Natural killer cell (primary cell): ENCODE measurements at places on chromosomes 16 and 17. TPM values are rescaled to one million over a fixed set of nuclear protein-coding genes. Genes with fewer than 3 reads are reported as not detected.

DNA sequence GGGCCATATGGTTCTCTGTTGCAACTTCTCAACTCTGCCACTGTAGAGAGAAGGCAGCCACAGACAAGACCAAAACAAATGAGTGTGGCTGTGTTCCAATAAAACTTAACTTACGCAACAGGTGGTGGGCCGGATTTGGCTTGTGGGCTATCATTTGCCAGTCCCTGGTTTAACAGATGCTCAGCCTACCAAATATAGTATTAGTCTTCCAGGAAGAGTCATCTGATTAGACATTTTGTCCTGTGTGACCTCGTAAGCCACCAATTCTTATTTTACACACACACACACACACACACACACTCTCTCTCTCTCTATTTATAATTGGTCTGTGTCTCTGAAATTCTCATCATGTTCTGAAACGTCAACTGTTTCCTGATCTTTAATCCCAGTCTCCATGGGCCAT lies 245.9 kb downstream of the XYLT1 start:
- DNase-seq = peak; percentile 63
- H3K36me3 ChIP-seq = peaks cover under 1% of the 10 kb centered on the region
- H3K27me3 ChIP-seq = no peaks in the 10 kb centered on the region
- peaks cover 30% of the 10 kb centered on the region for H3K4me1 ChIP-seq
- H3K27ac ChIP-seq = peak overlapping the region; percentile 28

DNA sequence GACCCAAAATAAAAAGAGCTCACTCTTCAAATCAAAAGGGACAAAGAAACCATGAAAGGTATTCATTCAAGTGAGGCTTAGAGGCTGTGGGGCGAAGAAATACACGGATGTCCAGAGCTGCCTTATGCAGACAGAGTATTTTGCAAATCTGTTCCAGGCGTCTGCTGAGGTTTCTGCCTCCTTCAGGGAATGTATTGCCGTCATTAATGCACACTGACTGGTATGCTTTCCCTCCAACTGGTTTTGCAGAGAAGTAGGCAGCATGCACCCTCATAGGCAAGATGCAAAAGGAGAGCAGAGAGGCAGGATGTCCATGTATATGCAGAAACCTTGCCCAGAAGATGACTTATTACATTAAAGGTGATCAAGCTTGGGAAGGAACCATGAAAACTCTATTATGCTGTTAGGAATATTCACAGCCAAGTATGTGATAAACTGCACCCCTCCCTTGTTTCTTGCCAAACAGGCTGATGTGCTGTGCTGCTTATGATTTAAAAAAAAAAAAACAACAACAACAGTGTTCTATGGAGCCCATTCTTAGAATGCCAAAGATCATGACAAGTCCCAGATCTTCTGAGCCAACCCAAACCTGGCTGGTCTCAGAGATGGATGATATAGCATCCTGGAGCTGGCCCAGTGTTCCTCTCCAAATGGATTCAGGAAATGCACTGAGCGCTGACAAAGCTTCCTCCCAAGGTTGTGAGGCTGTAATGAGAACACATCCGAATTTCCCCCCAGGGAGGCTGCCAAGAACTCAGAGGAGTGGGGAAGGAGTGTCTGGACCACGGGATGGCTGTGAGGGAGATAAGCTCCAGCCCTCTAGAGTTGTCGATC lies 77.6 kb upstream of the HLF start:
- no peak overlapping the region for H3K27ac ChIP-seq
- H3K4me1 ChIP-seq = no peaks in the 10 kb centered on the region
- no peak overlapping the region for H3K4me3 ChIP-seq
- no peak for DNase-seq

DNA sequence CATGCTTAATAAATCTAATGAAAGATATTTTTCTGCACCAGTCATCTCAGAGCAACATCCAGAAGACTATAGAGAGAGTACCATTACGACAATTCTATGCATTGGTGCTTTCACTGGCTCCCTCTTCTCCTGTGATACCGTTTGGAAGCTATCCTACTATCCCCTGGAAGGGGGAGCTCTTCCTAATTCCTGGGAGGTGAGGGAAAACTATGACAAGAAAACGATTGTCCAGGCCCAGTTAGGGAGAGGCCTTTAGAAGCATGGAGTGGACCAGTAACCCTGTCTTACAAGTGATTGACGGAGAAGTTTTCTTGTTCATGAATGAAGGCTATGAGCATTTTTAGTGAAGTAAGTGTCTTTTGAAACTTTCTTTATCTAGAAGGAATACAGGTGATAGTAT lies 150.2 kb downstream of the TANC2 start:
- no peaks in the 10 kb centered on the region for H3K27me3 ChIP-seq
- no peaks in the 10 kb centered on the region for H3K4me1 ChIP-seq
- no peaks in the 10 kb centered on the region for H3K36me3 ChIP-seq
- DNase-seq = no peak
- no peak overlapping the region for H3K27ac ChIP-seq
- H3K4me3 ChIP-seq = no peak overlapping the region

DNA sequence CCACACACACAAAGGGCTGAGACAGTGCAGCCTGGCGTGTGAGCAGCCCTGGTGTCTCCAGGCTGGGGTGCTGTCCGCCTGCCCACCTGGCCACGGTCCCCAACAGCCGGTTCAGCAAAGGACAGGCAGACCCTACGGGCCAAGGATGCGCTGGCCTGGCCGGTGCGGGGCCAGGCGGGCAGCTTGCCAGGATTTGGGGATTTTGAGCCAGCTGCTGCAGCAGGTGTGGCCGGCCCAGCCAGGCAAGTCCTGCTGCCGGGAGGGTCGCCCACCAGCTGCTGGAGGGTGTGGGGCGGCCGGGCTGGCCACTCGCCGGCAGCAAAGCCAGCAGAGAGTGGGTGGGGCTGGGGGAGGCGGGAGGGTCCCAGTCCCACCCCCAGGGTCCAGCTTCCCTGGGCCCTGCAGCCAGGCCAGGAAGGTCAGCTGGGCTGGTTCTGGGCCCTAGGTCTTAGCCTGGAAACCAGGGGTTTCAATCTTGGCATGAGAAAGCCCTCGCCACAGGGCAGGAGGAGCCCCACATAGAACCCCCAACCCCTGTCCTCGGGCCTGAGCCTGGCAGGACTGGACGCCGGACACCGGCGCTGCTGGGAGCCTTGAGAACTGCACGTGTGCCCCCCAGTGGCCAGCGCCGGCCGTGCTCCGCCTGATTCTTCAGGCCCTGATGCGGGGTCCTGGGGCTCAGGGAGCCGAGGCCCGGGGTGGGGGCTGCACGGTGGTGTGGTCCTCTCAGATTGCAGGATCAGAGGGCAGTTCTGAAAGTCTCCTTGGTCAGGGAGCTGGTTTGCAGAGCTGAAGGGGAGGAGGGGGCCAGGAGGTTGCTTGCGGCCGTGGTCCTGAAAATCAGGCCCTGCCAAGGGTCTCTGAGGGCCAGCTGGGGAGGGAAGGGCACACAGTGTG lies 17.6 kb upstream of the SSTR5 start:
- H3K4me1 ChIP-seq = no peaks in the 10 kb centered on the region
- DNase-seq = no peak
- no peaks in the 10 kb centered on the region for H3K36me3 ChIP-seq
- H3K27ac ChIP-seq = no peak overlapping the region

DNA sequence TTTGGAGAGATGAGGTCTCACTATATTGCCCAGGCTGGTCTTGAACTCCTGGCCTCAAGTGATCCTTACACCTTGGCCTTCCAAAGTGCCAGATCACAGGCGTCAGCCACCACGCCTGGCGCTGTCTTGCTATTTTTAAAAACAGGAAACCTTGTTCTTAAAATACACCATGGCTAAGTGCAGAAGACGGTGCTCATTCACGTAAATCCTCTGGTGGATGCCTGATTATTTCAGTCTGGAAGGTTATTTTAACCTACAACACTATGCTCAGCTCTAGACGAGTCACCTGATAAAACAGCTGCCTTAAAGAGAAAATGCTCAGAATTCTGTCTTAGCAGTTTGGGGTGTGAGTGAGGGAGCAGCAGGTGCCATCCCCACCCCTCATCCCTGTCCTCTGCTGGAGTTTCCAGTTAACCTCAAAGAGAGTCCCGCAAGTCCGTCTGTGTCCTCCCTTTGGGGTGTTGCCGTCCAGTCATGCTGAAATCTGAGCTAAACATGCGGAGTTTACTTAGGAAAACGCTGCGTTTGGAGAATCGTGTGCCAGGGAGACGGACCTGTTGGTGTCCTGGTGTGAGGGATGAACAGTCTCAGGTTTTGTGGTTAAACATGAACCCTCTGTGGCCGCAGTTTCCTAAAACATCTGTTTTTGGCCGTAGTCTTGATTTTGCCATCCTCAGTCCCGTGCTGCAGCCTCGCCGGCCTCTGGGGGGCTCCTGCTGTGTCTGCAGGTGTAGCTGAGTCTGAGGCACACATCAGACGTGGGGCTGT lies 17.1 kb downstream of the SPG7 start:
- H3K27me3 ChIP-seq = no peaks in the 10 kb centered on the region
- peaks cover 66% of the 10 kb centered on the region for H3K36me3 ChIP-seq
- peaks cover 4% of the 10 kb centered on the region for H3K4me1 ChIP-seq
- no peak overlapping the region for H3K4me3 ChIP-seq

DNA sequence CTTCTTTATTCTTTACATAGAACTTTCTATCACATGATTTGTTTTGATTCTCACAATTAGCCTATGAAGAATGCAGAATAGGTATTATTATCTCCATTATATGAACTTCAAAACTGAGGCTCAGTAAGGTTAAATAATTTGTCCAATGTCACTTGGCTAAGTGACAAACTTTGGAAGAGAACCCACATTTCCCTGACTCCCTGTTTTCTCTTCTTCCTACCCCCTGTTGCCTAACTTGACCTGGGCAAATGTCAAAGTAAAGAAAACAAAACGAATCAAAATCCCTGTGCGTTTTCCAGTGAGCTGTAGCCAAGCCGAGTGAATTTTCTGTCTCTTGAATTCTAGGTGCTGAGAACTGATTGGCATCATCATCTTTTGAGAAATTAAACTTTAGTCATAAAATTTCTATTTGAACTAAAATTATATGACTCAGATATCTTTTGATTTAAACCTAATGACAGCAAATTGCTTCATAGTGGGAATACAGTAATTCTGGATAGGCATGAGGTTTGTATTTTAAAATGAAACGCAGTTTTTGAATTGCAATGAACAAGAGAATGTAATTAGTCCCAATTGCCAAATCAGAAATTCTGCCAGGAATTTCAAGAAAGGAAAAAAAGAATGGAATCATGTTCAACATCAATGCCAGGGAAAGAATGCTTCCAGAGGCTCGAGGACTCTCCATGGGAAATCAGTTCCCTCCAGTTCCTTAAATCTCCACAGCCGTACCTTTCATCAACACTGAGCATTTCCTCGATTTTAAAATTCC lies 4.6 kb upstream of the NACA2 start:
- H3K27ac ChIP-seq = no peak overlapping the region
- no peaks in the 10 kb centered on the region for H3K36me3 ChIP-seq
- H3K27me3 ChIP-seq = peaks cover 5% of the 10 kb centered on the region
- no peak overlapping the region for H3K4me3 ChIP-seq
- H3K4me1 ChIP-seq = no peaks in the 10 kb centered on the region
- no peak for DNase-seq

GRCh38 chr17:78265121-78265520 lies 33.7 kb downstream of the TMEM235 start:
- no peak overlapping the region for H3K4me3 ChIP-seq
- no peak for DNase-seq
- no peak overlapping the region for H3K27ac ChIP-seq
- no peaks in the 10 kb centered on the region for H3K36me3 ChIP-seq

GRCh38 chr16:84502581-84502980 lies 1.9 kb downstream of the MEAK7 start:
- no peak overlapping the region for H3K4me3 ChIP-seq
- peaks cover 2% of the 10 kb centered on the region for H3K36me3 ChIP-seq
- peaks cover 37% of the 10 kb centered on the region for H3K4me1 ChIP-seq
- H3K27me3 ChIP-seq = no peaks in the 10 kb centered on the region
- no peak overlapping the region for H3K27ac ChIP-seq
- no peak for DNase-seq

DNA sequence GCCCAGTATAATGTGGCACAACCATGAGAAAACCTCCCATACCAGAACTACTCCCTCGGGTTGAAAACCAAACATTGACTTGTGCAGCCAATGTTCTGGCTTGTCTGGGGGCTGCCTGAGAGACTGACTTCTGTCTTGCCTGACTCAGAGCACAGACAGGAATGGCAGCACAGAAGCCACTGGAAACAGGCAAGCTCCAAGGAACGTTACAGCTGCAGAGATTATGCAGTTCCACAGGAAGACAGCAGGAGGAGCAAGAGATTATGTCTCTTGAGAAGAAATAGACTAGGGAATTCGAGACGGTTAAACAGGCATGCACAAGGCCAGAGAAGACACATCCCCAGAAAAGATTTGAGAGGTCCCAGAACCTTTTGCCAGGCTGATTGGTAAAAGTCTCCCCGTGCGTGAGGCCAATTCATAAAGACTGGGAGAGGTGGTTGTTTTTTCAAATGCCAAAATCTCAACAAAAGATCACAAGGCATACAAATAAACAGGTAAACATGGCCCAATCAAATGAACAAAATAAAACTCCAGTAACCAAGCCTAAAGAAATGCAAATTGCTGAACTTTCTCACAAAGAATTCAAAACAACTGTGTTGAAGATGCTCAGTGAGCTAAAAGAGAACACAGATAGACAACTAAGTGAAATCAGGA lies 90.6 kb upstream of the CDH5 start:
- no peak overlapping the region for H3K27ac ChIP-seq
- no peaks in the 10 kb centered on the region for H3K4me1 ChIP-seq
- H3K27me3 ChIP-seq = peaks cover 5% of the 10 kb centered on the region
- H3K4me3 ChIP-seq = no peak overlapping the region

DNA sequence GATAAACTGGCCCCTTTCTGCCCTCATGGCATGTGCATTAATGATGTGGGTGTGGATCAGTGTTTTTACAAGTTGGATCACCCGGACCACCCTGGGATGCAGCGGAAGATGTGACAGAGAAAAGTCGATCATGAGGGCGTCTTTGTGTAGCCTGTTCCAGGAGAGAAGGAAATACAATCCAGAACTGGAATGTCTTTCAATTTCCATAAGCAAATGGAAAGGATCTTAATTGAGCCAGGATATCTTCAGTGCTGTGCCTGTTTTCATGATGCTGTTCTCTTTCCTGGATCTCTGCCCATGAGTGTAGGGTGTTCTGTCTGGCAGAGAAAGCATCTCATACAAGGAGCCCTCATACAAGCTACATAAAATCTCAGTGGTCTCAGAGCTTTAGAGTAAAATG lies 481.4 kb downstream of the XYLT1 start:
- no peaks in the 10 kb centered on the region for H3K36me3 ChIP-seq
- no peak overlapping the region for H3K27ac ChIP-seq
- H3K4me1 ChIP-seq = peaks cover 16% of the 10 kb centered on the region
- DNase-seq = no peak
- no peaks in the 10 kb centered on the region for H3K27me3 ChIP-seq

DNA sequence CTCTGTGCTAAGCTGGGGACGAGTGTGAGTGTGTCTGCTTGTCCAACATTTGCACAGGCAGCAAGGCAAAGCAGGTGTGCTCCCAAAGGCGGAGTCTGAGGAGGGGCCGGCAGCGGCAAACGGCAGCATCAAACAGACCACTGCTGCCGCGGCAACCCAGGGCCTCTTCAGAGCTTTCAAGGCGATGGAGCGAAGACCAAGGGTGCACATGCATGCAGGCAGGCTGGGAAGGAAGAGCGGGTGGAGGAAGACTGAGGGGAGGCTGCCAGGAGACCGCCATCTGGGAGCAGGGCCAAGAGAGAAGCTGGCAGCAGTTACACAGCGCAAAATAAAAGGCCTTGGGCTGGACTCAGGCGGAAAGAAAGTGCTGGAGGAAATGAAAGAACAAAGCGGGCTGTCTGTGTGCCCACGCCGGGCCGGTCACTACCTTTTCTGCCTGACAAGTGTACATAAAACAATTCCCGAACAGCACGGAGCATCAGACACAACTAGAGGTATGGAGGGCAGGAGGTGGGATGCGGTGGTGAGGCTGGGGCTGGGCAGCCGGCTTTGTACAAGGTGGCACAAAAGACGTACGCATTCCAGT lies 8.5 kb downstream of the TIMM22 start:
- H3K27ac ChIP-seq = no peak overlapping the region
- H3K36me3 ChIP-seq = peaks cover 84% of the 10 kb centered on the region
- DNase-seq = no peak
- no peaks in the 10 kb centered on the region for H3K4me1 ChIP-seq
- H3K27me3 ChIP-seq = no peaks in the 10 kb centered on the region
- no peak overlapping the region for H3K4me3 ChIP-seq

Gene KCNJ18
- total RNA-seq = not detected

Gene PRR15L
- not detected for total RNA-seq
